NCI-H69 (cell line): ENCODE measurements at places on chromosomes 5 and 9.
A peak's percentile ranks its signal among the peaks of the same experiment; 100 is the strongest.

DNA sequence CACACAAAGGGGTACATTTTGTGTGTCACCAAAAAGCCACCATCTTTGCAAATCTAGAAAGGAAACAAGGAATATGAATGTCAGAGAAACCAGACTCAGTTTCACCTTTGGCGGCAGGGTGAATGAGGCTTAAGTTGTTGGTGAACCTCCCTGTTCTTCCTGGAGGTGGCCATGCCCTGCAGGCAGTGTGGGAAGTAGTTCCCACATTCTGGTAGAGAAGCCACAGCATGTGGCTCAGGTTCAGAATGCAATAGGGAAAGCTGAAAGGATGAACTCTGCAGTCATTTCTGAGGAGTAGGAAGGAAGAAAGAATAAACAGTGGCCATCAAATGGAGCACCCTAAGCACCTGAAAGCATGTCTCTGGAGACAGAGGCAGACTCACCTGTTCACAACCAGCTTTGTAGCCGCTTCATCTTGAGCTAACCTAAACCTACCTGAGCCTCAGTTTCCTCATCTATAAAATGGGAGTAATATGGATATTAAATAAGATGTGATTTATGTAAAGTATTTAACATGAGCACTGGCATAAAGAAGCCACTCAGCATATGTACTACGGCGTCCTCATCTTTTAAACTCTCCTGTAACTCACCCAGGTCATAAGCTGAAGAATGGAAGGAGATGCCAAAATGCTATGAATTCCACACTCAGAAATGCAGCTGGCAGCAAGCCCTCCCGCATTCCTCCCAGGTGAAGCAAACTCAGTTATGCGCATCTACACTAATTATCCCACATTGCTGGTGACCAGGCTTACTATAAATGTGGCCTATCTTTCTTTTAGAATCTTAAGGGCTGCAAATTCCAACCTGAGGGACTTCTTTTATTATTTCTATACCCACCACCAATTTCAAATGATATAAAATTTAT, 86.0 kb downstream of the ZNF608 start:
- peak; percentile 86 for DNase-seq

GRCh38 chr5:151179489-151179840, 21.9 kb upstream of the ANXA6 start:
- no peak for DNase-seq

GRCh38 chr5:150033334-150033733, 32.8 kb downstream of the HMGXB3 start:
- DNase-seq: no peak

DNA sequence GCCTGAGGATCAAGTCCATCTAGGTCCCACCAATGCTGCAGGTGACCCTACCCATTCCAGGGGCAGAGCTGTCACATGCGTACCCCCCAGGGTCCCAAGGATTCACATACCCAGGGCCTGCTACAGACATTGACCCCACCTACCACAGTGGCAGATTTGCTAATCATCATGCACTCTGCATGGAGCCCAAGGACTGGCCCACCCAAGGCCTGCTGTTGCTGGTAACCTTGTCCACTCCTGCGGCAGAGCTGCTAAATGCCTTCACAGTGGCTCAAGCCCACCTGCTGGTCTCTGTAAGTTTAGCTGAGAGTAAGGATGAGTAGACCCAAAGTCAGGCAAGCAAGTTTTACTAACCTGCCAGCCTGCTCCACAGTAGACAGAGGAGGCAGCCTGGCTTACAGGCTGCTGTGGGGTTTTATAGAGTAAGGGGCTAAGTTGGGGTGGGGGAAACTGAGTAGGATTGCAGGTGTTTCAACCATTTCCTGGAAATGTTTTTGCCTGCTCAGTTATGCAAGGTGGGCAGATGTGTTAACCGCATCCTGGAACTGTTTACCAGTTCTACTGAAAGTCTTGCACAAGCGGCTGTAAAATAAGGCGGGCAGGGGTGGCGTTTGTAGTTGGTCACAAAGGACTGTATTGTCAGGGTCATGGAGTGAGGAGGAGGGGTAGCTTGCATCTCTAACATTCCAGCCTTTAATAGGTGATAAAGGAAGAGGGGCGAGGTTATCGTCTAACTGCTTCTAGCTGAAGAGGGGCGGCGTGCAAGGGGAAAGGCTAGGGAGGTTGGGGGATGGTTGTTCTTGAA, 2163.5 kb upstream of the WWC1 start:
- DNase-seq: no peak

DNA sequence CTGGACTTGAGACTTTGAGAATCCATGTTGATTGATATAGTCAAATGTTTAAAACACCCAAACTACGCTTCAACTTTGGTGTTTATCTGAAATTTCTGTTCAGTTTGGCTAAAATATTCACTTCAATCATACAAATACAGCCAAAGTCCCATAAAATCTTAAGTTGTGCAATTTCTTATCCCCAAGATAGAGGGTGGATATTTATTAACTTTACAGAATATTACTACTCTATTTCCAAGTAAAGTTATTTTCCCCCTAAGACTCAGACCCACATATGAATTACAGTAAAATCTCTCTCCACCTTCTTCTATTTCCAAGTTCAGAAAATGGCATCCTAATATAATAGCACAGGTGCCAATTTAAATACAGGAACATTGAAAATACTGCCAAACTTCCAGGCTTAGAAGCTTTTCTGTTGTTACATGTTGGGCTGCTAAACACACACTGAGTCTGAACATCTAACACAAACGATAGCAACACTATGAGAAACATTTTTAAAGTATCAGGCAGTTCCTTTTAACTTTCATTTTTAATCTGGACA, 290.3 kb downstream of the EBF1 start:
- DNase-seq: no peak

DNA sequence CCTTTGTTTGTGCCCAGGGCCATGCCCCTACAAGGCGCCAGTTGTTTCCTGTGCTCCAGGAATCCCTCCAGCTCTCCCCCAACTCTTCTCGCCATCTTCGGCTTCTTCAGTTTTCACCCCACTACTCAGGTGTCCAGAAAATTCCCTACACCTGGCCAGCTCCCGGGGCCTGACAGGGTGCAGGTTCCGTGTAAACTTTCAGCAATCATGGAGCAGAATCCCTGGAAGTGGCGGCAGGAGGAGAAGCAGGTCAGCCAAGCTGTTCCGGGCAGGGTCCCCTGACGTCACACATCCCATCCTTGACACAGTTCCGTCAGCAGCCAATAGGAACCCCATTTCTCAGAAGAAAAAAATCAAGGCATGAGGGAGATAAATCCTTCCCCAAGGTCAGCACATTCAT, 12.2 kb upstream of the ADGRD2 start:
- no peak for DNase-seq

GRCh38 chr9:107841076-107841475, 351.5 kb upstream of the KLF4 start:
- no peak for DNase-seq

DNA sequence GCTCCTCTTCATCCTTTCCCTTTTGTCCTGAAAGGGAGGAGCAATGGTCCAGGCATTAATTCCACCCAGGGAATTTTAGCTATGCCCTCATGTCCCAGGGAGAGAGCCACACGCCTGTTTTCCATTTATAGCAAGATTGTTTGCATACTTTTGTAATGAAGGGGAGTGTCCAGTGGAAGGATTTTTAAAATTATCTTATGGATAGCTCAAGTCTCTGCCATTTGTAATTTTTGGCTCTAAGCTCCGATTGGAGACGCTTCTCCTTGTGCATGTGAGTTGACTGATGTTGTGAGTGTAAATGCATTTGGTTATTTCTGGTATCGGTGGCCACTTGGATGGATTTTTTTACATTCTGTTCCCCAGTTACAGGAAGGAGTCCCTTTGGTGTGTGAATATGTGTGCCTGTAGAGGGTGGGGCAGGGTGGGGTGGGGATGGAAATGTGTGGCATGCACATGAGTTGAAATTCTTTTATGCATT, 7.2 kb upstream of the RPL26L1 start:
- DNase-seq: no peak

- no peak for DNase-seq
Observed at GRCh38 chr5:179680780-179681401, at the start of gene CBY3. Gene CBY3, minus strand, starts transcription at chr5:179681034. Its CDS starts 116 bp downstream, at chr5:179680918.

GRCh38 chr5:146109379-146109778, 4.0 kb upstream of the PLAC8L1 start:
- no peak for DNase-seq

GRCh38 chr9:109052416-109052815, 39.1 kb upstream of the CTNNAL1 start:
- no peak for DNase-seq

- DNase-seq: no peak
Observed at GRCh38 chr9:2624051-2624682, 2.6 kb downstream of the VLDLR start.

GRCh38 chr5:127878174-127878750, 175.1 kb downstream of the CCDC192 start:
- DNase-seq: peak; percentile 79

GRCh38 chr9:127712371-127712770, 3.1 kb downstream of the PTRH1 start:
- no peak for DNase-seq

GRCh38 chr5:102119252-102119651, 176.8 kb downstream of the SLCO4C1 start:
- DNase-seq: no peak

DNA sequence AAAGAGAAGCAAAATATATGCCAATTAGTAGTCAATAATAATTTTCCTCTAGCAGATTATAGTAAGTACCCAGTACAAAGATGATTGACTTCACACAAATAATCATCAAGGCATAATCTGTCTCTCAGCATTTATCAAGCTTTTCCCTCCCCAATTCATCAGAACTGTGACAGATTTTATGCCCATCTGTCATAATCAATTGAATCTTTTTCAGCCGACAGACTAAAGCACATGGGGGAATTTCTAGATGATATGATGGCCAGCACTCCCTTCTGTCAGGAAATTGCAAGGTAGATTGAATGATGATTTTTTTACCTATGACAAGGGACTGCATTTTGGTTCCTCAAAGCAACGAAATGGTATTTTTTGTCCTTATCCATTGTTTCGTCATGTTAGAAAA, 227.1 kb upstream of the CYLC2 start:
- DNase-seq: no peak

DNA sequence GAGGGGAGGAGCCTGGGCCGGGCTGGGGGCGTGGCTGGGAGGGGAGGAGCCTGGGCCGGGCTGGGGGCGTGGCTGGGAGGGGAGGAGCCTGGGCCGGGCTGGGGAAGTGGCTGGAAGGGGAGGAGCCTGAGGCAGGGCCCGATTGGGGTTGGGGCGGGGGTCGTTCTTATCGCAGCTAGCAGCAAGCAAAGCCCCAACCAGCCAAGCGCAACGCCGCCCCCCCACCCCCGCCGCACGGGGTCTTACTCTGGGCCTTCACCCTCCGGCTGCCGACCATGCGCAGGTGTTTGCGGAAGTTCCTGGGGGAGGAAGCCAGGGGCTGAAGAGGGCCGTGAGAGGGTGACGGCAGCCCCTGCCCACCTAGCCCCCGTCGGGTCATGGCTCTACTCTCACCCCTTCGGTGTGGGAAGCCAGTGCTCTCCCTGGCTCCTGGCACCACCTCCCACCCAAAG, 5.0 kb downstream of the NSMF start:
- DNase-seq: no peak

DNA sequence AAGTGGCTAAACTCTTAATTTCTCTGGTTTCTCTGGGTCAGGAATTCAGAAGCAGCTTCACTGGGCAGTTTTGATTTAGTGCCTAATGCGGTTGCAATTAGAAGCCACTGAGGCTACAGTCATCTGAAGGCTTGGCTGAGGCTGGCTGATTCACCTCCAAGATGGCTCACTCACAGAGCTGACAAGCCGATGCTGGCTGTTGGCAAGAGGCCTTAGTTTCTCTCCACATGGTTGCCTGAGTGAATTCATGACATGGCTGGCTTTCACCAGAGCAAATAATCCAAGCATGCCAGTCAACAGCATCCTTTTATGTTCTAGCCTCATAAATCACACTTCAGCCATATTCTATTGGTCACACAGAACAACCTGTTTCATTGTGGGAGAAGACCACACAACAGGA, 2.8 kb upstream of the CDK7 start:
- DNase-seq: no peak
